ENCODE measurements at places on chromosomes 1 and 21. TPM values are rescaled to one million over a fixed set of nuclear protein-coding genes. Genes with fewer than 3 reads are reported as not detected.

The S100A14 gene
- total RNA-seq = 2.1 TPM

The QSOX1 gene
- 634 TPM for total RNA-seq

The S100A7 gene
- not detected for total RNA-seq

The NBPF11 gene
- total RNA-seq = 4.6 TPM

The CFAP74 gene
- not detected for total RNA-seq

The ADGRB2 gene
- 10.6 TPM for total RNA-seq

The CENPF gene
- 6.3 TPM for total RNA-seq

The MYOG gene
- 0.09 TPM for total RNA-seq

The PLPPR5 gene
- total RNA-seq = under 0.01 TPM

The DMBX1 gene
- not detected for total RNA-seq

The GPATCH2 gene
- 15.3 TPM for total RNA-seq

The SIK1 gene
- 0.32 TPM for total RNA-seq

The ASCL5 gene
- total RNA-seq = not detected

The NTNG1 gene
- 18.3 TPM for total RNA-seq

The SLC9C2 gene
- total RNA-seq = not detected

The ALX3 gene
- not detected for total RNA-seq

The HOOK1 gene
- total RNA-seq = not detected

The GUCA2B gene
- not detected for total RNA-seq

The HMCN1 gene
- 52.2 TPM for total RNA-seq

The SH2D5 gene
- total RNA-seq = 1.3 TPM

The RHBDL2 gene
- 0.79 TPM for total RNA-seq

The TSSK3 gene
- total RNA-seq = 0.86 TPM

The PTGER3 gene
- total RNA-seq = 0.47 TPM

The DISP3 gene
- not detected for total RNA-seq

The HSPA6 gene
- total RNA-seq = 4.4 TPM

The CCDC30 gene
- 0.95 TPM for total RNA-seq

The C21orf91 gene
- total RNA-seq = 5.7 TPM

The TMEM82 gene
- total RNA-seq = not detected

The CNTN2 gene
- total RNA-seq = not detected

The KRTAP19-3 gene
- not detected for total RNA-seq

The CELF3 gene
- total RNA-seq = not detected

The TCHHL1 gene
- total RNA-seq = not detected

The KRTAP21-2 gene
- total RNA-seq = not detected

The CDC20 gene
- 1.2 TPM for total RNA-seq

The OR2L3 gene
- total RNA-seq = not detected

The OR2G6 gene
- total RNA-seq = not detected

The RGS13 gene
- total RNA-seq = not detected

The DNAJC11 gene
- total RNA-seq = 36.3 TPM

The ARHGAP29 gene
- total RNA-seq = 11.6 TPM

The GPR89B gene
- total RNA-seq = 16.0 TPM

The SPATA45 gene
- total RNA-seq = not detected

The CFAP141 gene
- not detected for total RNA-seq

The LCE2D gene
- total RNA-seq = not detected

The GPR157 gene
- total RNA-seq = 4.1 TPM

The LRRC8B gene
- 0.16 TPM for total RNA-seq

The A3GALT2 gene
- not detected for total RNA-seq

The RGS4 gene
- 2.7 TPM for total RNA-seq

The GJA8 gene
- not detected for total RNA-seq

The MIXL1 gene
- not detected for total RNA-seq

The NPL gene
- 3.0 TPM for total RNA-seq

All from bronchial smooth muscle cell (primary cell).